ENCODE measurements at places on chromosomes 1 and 21. TPM values are rescaled to one million over a fixed set of nuclear protein-coding genes. Genes with fewer than 3 reads are reported as not detected.

COL6A2 gene
- 33.8 TPM for total RNA-seq

- H3K4me3 ChIP-seq, result no peak overlapping the region
- peaks cover 7% of the 10 kb centered on the region for H3K27me3 ChIP-seq
- H3K36me3 ChIP-seq, result no peaks in the 10 kb centered on the region
- H3K4me1 ChIP-seq, result no peaks in the 10 kb centered on the region
- no peak for DNase-seq
Observed at GRCh38 chr21:34510148-34511142, 1.6 kb downstream of the KCNE1 start.

- no peaks in the 10 kb centered on the region for H3K4me1 ChIP-seq
- no peaks in the 10 kb centered on the region for H3K36me3 ChIP-seq
- H3K4me3 ChIP-seq, result no peak overlapping the region
- DNase-seq, result no peak
- no peaks in the 10 kb centered on the region for H3K27me3 ChIP-seq
Observed at GRCh38 chr1:209412036-209412435, 171.5 kb upstream of the CAMK1G start.

GRCh38 chr1:94531664-94532063, 9.9 kb downstream of the F3 start:
- DNase-seq, result no peak
- no peaks in the 10 kb centered on the region for H3K4me1 ChIP-seq
- H3K4me3 ChIP-seq, result no peak overlapping the region
- H3K27ac ChIP-seq, result no peak overlapping the region

DNA sequence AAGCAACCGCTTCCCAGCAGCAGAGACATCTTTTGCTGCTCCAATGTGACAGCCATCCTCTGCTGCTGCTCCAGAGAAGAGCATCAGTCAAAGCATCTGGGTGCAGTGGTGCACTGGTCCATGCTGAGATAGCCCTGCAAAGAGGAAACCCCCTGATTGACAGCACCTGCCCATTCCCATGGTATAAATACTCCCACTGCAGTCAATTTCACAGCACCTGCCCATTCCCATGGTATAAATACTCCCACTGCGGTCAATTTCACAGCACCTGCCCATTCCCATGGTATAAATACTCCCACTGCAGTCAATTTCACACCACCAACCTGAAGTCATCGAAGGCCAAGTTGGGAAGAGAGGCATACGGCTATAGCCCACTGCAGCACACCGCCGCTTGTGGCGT, 25.5 kb downstream of the FBXO2 start:
- H3K27me3 ChIP-seq, result no peaks in the 10 kb centered on the region
- no peaks in the 10 kb centered on the region for H3K4me1 ChIP-seq
- no peak overlapping the region for H3K4me3 ChIP-seq
- DNase-seq, result no peak

GRCh38 chr21:43324596-43324995, 102.3 kb downstream of the SIK1 start:
- H3K4me3 ChIP-seq, result no peak overlapping the region
- peaks cover 29% of the 10 kb centered on the region for H3K27me3 ChIP-seq
- H3K27ac ChIP-seq, result no peak overlapping the region
- no peaks in the 10 kb centered on the region for H3K36me3 ChIP-seq

- no peak for DNase-seq
- H3K4me1 ChIP-seq, result peaks cover 22% of the 10 kb centered on the region
- H3K4me3 ChIP-seq, result peak overlapping the region; percentile 92
- H3K27ac ChIP-seq, result no peak overlapping the region
- no peaks in the 10 kb centered on the region for H3K36me3 ChIP-seq
Observed at GRCh38 chr1:93448292-93448982, 519 bp downstream of the FNBP1L start.

SIK1 gene
- total RNA-seq, result 6.9 TPM

OTUD7B gene
- 7.8 TPM for total RNA-seq

DNA sequence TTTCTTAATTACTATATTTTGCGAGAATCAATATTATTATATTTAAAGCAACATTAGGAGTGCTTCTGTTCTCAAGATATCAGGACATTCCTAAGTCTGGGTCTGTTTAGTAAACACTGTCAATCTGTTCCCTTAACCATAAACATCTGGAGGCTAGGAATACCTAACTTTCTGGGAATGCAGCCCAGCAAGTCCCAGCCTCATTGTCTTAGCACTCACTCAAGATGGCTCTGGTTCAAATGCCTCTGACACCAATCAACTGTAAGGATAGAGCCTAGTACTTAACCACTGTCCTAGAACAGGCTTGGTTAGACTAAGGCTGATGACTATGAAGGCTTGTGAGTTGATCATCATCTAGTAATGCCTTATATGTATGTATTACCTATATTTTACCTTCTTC, 61.5 kb downstream of the TNN start:
- peaks cover 2% of the 10 kb centered on the region for H3K27me3 ChIP-seq

LMOD1 gene
- 0.10 TPM for total RNA-seq

FCRL1 gene
- total RNA-seq, result 5.1 TPM

- H3K4me1 ChIP-seq, result peaks cover 8% of the 10 kb centered on the region
- H3K27ac ChIP-seq, result no peak overlapping the region
- H3K4me3 ChIP-seq, result no peak overlapping the region
Observed at GRCh38 chr1:44832056-44832705, 10.9 kb downstream of the PTCH2 start.

DNA sequence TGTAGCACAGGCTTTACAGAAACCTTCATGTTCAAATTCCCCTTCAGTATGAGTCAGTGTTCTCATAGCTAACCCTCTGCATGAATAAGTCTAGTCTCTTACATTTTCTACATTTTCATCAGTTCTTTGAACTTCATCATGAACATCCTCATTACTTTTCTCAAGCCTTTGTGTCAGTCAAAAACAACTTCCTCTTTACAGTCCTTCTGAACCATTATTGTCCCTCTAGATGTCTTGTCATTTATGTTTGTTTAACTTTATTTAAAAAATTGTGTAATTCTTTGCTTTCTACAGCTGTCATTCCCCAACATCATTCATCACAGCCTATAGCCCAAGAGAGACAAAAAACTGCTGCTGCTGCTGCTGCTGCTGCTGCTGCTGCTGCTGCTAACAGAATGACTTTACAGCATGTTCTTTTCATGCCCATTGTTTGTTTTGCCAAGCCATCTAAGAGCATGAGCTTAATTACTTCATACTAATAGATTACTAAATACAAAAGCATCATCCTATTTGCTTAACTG, 133.1 kb downstream of the LRRC40 start:
- no peaks in the 10 kb centered on the region for H3K36me3 ChIP-seq
- no peaks in the 10 kb centered on the region for H3K4me1 ChIP-seq
- DNase-seq, result no peak
- no peak overlapping the region for H3K27ac ChIP-seq
- H3K4me3 ChIP-seq, result no peak overlapping the region
- no peaks in the 10 kb centered on the region for H3K27me3 ChIP-seq

All from T-cell (primary cell).